Small intestine (tissue), 16 donors: ENCODE measurements at places on chromosomes 7 and 10. TPM values are rescaled to one million over a fixed set of nuclear protein-coding genes. Genes with fewer than 3 reads are reported as not detected.

Gene SLC26A5
- polyA plus RNA-seq, result 0.03 TPM

Gene GPR15LG
- 48.6 TPM for polyA plus RNA-seq

Gene EGFR
- polyA plus RNA-seq, result 30.5 TPM

Gene ZNF488
- polyA plus RNA-seq, result 40.0 TPM

Gene FGL2
- polyA plus RNA-seq, result 14.6 TPM

Gene PFKP
- polyA plus RNA-seq, result 57.1 TPM

Gene VSTM4
- polyA plus RNA-seq, result 0.81 TPM

Gene MSS51
- 3.1 TPM for polyA plus RNA-seq

Gene C10orf53
- polyA plus RNA-seq, result not detected

Gene PDE1C
- 0.54 TPM for polyA plus RNA-seq

Gene CDNF
- polyA plus RNA-seq, result not detected

Gene UTF1
- not detected for polyA plus RNA-seq

Gene MRPL43
- 122 TPM for polyA plus RNA-seq

Gene FKBP6
- not detected for polyA plus RNA-seq

Gene DRGX
- not detected for polyA plus RNA-seq

Gene UCMA
- not detected for polyA plus RNA-seq

Gene ITIH5
- 1.1 TPM for polyA plus RNA-seq

Gene NCF1
- 7.0 TPM for polyA plus RNA-seq

Gene CHST3
- 0.22 TPM for polyA plus RNA-seq

Gene PBLD
- 260 TPM for polyA plus RNA-seq

Gene CCAR1
- polyA plus RNA-seq, result 33.9 TPM

Gene THAP5
- 26.8 TPM for polyA plus RNA-seq

Gene BICC1
- polyA plus RNA-seq, result 4.7 TPM

Gene ZNF804B
- polyA plus RNA-seq, result not detected

Gene MTG1
- 109 TPM for polyA plus RNA-seq

Gene TFEC
- polyA plus RNA-seq, result 0.82 TPM

Gene HPSE2
- polyA plus RNA-seq, result 0.81 TPM

Gene AUTS2
- polyA plus RNA-seq, result 43.5 TPM

Gene EBF3
- polyA plus RNA-seq, result 1.9 TPM

Gene TAS2R4
- polyA plus RNA-seq, result 0.15 TPM

Gene FFAR4
- polyA plus RNA-seq, result not detected

Gene ANXA8L1
- polyA plus RNA-seq, result not detected

Gene OR2A12
- polyA plus RNA-seq, result not detected

Gene CTAGE15
- polyA plus RNA-seq, result 0.54 TPM

Gene C10orf105
- not detected for polyA plus RNA-seq

Gene WASHC2A
- 20.2 TPM for polyA plus RNA-seq

Gene DENND10
- 20.3 TPM for polyA plus RNA-seq

Gene ST8SIA6
- not detected for polyA plus RNA-seq

Gene NUTM2A
- polyA plus RNA-seq, result not detected

Gene SFTPD
- 0.81 TPM for polyA plus RNA-seq

Gene CALML3
- not detected for polyA plus RNA-seq

Gene NPC1L1
- polyA plus RNA-seq, result 42.7 TPM
